Cardiac muscle cell (in vitro differentiated cells and primary cell): ENCODE measurements at places on chromosomes 11 and 22.

DNA sequence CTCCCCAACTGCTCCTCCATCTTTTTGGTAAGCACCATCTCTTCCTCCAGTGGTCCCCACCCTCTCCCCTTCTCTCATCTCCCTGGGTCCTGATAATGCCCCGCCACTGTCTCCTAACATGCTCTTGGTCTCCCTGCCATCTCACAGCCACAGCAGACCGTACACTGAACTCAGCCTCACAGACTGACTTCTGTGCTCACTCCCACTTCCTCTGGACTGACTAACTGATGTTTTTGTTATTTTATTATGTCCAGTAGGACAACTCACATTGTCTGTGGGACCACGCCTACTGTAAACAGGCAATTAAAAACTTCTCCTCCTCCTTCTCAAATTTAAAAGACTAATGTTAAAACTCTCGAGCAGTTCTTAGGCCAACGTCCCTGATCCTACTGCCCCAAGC, 2.6 kb upstream of the GNAZ start:
- DNase-seq, result no peak

- no peak for DNase-seq
These were observed 5.2 kb upstream of the IL17RA start for GRCh38 chr22:17079572-17079971.

DNA sequence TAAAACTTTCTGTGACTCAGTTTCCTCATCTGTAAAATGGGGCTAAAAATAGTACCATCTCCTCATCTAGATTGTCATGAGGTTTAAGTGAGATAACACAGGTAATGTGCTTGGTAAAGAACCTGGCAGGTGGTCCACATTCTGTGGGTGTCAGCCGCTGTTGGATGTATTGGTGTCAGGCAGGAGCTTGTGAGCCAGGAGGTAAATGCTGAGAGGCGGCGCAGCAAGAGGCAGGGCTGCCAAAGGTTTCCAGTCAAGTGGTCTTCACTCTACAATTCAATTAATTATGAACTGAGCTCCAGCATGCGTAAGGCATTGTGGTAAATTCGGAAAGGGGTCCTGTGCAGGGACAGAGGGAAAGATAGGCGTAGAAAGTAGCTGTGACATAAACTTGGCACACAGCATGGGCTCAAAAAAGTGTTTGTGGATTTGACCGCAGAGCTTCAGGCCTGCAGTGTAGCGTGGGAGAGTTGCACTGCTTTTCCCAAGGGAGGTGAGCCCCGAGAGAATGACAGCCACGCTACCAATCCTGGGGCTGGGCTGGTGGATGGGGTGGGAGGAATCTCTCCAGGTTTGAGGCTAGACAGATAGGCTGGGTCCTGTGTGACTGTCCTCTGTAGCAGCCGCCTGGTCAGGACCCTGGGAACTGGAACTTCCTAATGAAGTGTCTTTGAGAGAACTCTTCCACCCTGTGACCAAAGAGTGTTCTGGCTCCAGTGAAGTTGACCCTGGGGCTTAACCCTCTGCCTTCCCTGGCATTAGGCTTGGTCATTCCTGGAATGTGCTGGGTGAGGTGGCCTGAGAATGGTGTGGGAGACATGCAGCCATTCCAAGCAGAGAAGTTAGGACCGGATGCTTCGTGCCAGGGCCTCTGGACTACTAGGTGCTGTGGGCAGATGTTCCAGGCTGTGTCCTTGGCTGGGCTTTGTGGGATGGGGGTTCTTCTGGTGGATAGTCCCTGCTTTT, 122.4 kb downstream of the FEZ1 start:
- no peak for DNase-seq

DNA sequence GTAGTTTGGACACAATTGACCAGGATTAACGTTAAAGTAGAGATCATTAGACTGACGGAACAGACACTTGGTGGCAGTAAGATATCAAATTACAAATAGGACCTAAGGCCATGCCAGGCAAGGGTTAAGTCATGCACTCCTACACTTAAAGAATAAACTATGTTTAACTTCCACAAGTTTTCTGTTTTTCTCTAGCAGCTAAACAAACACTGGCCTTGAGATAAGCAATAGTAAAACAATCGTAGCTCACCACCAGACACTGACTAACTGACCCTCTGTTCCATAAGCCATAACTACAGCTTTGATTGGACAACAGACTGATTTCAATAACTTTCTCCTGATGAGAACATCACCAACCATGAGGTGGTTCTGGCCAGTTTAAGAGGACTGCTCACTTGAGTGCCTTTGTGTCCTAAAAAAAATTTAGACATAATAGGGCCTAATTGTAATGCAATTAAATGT, 2.0 kb upstream of the CEP126 start:
- no peak for DNase-seq

DNA sequence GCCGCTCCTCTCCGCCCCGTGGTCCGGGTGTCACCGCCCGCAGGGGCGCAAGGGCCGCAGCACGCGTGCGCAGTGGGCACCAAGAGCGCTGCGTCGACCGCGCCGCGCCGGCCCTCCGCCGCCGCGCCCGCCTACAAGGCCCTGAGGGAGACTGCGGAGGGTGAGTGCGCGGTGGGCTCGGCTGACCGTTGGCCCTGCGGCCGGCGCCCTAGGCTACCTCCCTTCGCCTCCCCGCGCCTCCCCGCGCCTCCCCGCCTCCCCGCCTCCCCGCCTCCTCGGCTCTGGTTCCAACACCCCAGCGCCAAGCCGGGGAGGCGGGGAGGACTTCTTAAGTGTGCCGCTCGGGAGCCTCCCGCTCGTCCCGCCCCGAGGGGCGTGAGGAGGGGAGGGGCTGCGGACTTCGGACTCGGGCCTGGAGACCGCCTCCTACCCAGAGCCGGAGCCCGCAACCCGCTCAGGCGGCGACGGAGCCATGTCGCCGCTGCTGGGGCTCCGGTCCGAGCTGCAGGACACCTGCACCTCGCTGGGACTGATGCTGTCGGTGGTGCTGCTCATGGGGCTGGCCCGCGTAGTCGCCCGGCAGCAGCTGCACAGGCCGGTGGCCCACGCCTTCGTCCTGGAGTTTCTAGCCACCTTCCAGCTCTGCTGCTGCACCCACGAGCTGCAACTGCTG, at the start of gene AQP11:
Gene AQP11 (plus strand): TSS at position 433 of the 673 bp plus-strand sequence. CDS start 40 bp downstream, at position 473.
- peak; percentile 95 for DNase-seq

GRCh38 chr11:125001079-125001778, 47.2 kb downstream of the CCDC15 start:
- DNase-seq, result no peak

DNA sequence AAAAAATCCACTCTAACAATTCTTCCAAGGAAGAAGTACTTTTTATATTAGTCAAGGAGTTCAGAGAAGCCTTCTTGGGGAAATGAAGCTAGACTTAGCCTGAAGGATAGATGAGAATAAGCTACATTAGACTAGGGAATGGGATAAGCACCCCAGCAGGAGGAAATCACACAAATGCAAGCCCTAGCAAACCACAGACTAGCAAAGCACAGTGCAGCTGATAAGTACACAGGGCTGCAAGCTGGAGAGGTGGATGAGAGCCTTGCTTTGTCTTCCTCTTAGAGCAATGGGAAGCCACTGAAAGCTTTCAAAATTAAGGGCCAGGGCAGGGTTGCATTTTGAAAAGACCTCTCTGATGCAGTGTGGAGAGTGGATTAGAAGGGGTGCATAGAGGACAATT, 946.2 kb downstream of the LRRC4C start:
- no peak for DNase-seq

GRCh38 chr22:49179175-49179574, 648.5 kb downstream of the BRD1 start:
- DNase-seq, result no peak

DNA sequence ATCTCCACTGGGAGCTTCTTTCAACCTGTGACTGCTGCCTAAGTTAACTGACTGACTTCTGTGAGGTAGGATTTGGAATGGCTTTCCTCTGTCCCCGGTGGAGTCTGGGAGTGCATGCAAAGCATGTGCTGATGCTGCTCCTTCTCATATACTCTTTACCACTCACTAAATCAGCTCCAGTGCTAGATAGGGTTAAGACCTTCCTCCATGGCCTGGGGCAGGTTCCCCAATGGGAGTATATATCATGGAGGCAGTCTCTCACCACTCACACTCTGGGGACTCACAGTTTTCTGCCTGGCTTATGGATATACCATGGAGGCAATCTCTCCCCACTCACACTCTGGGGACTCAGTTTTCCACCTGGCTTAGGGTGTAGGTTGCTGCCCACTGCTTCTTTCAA, 10.1 kb upstream of the FANCF start:
- no peak for DNase-seq

- peak; percentile 97 for DNase-seq
These were observed 96.3 kb downstream of the SWAP70 start for GRCh38 chr11:9760193-9760575.

DNA sequence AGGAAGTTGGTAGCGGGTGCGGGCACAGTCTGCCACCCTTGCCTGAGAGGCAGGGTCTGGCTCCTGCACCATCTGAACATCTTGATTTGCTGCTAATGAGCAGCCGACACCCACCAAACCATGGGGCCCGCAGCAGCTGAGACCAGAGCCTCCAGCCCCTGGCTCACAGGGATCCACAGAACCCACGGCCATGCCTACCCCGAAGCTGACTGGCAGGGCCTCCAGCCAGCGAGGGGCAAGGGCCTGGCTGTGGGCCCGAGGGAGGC, 171.5 kb upstream of the NTM start:
- no peak for DNase-seq

DNA sequence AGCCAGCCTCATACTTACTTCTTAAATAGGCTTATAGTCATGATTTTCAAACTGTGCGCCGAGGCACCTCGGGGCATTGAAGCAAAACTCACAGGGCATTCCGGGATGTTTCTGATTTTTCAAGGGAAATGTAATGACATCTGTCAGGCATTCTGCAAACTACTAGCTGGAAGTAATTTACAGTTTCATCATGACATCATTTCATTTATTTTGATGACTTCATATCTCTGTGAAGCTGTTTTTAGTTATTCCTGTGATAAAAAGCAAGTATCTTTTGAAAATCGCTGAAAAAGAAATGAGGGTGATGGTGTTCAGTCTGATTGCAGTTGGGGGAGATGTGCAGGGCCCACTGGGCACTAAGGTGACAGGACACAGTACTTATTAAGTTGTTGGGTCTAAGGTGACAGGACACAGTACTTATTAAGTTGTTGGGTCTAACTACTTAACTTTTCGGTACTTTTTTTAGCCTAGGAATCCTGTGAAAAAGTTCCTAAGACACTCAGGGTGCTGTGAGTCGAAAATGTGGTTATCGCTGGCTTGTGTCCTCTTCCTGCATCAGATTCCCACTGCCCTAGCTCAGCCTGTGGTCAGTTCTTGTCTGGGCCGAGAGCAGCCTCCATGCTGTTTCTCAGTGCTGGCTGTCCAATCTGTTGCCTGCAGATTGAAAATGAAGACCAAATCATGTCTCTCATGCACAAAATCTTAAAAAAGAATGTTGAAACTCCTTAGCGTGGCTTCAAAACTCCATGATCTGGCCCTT, 42.6 kb downstream of the APLP2 start:
- no peak for DNase-seq

- no peak for DNase-seq
These were observed 13.2 kb downstream of the VPS37C start for GRCh38 chr11:61147791-61148620.

DNA sequence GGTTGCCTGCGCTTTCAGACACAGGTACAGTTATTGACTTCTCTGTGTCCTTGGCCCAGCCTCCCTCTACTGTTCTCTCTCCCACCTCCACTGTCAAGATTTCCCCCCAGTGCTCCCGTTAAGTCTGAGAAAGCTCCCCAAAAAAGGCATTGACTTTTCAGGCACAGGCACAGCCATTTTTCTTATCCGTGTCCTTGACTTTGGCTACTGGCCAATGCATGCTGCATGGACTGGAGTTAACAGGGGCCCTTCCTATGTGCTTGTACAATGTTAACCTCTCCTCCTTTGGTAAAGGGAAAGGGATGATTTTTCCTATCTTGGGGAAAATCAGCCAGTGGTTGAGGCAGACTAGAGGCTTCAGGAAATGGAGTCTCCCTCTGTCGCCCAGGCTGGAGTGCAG, 4.3 kb downstream of the APOL5 start:
- DNase-seq, result no peak

DNA sequence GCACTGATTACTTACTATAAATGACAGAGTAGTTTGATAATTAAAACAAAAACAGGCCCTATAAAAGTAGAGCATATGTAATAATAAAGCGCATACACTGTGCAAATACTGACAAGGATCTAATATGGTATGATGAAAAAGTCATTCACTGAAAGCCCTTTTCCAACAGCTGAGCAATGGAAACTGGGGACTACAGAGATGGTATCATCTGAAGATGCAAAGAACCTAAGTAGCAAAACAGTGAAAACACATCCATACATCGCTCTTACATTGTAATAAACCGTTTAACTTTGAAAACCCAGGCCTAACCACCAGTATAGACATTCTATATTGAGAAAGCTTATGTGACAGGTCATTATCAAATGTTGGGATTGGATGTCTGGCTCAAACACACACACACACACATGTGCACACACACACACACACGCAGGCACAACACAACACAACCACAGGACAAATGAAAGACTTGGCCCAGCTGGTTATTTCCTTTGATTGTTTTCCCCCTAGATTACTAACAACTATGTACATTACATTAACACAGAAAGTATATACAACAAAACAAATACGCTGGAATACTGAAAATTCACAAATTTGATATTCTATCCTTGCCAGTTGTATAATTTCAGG, 119.5 kb downstream of the APOL5 start:
- DNase-seq, result no peak

DNA sequence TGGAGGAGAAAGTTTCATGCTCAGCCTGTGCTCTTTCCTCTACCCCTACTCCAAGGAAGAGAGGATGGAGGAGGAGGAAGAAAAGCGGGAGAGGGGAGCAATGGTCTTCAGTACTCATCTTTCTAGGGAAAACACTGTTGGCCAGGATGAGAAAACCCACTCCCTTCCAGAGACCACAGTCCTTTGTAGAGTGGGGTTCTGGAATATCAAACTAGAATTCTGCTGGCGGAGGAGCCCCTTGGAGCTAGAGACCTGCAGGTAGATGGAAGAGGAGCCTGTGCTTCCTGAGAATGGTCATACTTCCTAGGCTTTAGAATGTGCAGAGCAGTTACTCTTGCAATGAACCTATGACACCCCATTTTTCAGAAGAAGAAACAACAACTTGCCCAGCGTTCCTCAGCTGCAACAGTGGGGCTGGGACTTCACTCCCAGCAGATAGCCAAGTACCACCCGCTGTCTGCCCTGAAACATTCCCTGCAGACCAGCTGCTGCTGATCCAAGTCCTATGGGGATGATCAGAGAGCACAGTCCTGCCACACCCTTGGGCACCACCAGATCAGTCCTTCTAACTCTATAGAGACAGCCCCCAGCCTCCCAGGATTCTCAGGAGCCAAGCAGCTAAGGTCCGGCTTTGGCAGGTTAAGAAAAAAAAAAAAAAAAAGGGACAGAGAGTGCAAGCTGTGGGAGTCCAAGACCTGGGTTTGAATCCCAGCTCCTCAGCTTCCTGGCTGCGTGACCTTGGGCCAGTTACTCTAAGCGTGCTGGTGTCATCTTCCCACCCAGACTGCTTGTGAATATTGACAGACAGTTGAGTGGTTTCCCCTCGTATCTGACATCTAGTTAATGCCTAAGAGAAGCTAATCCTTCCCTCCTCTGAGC, 664 bp downstream of the PTGDR2 start:
- DNase-seq, result no peak

DNA sequence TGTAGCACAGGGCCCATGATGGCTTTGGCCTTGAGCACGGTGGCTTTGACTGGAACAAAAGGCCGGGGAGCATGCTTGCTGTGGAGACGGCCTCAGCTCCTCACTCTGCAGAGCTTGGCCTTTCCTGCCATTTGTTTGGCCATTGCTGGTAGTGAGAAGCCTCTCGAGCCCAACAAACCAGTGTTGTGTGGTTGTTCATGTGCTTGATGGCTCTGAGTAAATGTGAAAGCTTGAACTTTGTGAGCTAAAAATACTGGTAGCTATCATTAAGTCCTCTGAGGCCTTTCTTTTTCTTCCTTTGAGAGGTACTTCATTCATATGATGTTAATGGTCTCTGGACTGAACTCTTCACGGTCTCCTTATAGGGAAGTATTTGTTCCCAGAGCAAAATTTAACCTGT, 39.6 kb downstream of the NAT10 start:
- peak; percentile 20 for DNase-seq
